ENCODE measurements at places on chromosomes 5 and 9.

DNA sequence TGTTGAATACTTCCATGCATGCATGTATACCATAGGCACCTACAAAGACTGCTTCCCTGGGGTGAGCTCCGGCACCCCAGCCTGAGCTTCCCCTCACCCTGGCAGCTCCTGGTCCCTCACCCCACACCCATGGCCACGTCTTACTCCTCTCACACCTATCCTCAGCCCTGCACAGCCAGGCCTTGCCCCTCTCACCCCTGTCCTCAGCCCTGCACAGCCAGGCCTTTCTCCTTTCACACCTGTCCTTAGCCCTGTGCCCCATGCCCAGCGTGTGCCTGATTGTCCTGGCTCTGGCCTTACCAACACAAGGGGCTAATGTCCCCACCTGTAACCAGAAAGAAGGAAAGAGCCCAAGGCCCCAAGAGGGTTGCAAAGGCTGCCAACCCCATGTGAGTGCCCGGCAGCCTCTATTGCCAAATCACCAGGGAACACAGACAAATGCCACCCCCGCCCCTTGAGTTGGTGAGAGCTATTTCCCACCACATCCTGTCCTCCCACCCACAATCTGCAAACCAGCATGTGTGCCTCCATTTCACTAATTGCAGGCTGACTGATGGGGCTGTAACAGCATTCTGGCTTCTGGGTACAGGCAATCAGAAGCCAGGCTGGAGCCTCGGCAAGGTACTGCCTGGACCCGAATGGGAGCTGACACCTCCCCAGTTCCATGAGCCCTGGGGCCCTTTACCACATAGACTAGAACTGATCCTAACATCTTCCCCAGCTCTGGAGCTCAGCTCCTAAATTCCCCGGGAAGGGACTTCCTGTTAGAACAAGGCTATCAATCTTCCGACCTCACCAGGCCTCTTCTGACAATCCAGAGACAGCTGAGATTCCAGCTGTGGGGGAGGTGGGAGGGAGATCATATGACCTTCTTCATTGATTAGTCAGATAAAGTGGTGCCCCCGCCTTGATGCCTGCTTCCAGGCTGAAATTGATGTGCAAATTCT lies 78.2 kb downstream of the FAM114A2 start:
- peak; percentile 32 for DNase-seq

DNA sequence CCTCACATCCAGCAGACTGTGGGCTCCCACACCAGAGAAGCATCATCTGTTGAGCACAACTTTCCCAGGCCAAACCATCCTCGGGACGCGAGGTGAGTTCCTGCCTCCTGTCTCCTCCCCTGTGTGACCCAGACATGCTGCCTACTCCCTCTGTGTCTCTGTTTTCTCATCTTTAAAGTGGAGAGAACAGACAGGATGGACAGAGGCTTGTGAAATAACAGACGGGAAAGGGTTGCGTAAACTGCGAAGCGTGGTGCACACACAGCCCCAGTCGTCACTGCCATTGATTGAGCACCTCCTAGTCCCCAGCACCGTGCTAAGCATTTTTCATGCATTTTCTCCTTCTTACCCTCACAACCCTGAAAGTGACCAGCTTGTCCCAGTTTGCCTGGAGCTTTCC lies 52.1 kb upstream of the LMX1B start:
- DNase-seq = no peak

- no peak for DNase-seq
These were observed 188.4 kb downstream of the IRX2 start for GRCh38 chr5:2563046-2563445.

GRCh38 chr9:15274425-15274824 lies 32.6 kb downstream of the TTC39B start:
- no peak for DNase-seq

DNA sequence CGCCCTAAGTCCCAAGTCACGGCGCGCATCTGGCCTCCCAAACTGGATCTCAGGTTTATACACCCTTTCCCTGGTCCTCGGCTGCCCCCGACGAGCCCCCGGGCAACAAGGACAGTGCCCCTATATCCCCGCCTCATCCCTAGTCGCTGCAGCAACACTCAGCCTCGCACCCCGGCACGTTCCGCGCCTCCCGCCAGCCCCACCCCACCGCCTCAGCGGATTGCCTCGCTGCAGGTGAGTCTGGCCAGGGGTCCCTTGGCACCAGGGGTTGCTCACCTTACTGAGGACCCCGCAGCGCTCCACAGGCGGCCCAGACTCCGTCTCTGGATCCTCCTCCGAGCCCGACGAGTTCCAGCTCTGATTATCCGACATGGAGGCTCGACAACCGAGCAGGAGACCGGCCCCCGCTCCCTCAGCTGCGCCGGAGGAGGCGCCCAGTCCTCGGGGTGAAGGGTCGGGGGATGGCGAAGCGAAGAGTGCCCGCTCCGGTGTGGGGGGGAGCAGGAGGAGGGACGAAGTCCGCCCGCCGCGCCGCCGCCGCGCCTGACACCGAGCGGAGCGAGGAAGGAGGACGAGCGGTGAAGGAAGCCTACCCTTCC lies 494 bp downstream of the CERT1 start:
- no peak for DNase-seq

DNA sequence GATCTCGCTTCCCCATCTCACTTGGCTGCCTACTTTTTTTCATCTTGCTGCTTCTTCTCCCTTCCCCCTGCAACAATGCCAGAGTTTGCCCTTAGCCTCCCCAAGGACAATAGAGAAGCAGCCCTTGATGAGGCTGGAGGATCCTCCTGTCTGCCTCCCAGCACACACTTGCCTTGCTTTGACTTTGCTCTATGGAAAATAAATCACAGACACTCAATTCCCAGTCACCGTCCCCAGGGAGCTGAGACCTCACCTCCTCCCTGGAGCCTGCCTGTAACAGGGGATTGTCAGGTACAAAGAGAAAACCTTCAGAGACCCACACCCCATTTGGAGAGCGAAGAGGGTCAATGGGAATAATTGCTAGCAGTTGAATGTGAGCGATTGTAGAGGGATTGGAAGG lies 242.1 kb upstream of the ZNF462 start:
- DNase-seq = no peak

- no peak for DNase-seq
These were observed 364.1 kb downstream of the BRINP1 start for GRCh38 chr9:119005162-119005561.

Measured in CD4-positive, alpha-beta T cell treated with Interleukin-15 for 1 hour (primary cell).